Activated CD4-positive, alpha-beta T cell treated with anti-CD3 and anti-CD28 coated beads, Interleukin-2, amount 10 ng/mL, durations not matched to agents 24 days and 14 days (primary cell): ENCODE measurements at places on chromosomes 6 and 20. TPM values are rescaled to one million over a fixed set of nuclear protein-coding genes. Genes with fewer than 3 reads are reported as not detected.

The PSMB9 gene
- 249 and 257 TPM in 2 replicates for total RNA-seq

The SLC4A11 gene
- total RNA-seq, result 1.9 and 2.4 TPM in 2 replicates

The DDAH2 gene
- total RNA-seq, result 4.8 and 5.6 TPM in 2 replicates

The BACH2 gene
- total RNA-seq, result 69.0 and 69.2 TPM in 2 replicates

The SUPT3H gene
- 12.4 and 13.0 TPM in 2 replicates for total RNA-seq

The EMILIN3 gene
- 0.58 and 0.73 TPM in 2 replicates for total RNA-seq

The TAAR8 gene
- total RNA-seq, result not detected in 2 replicates

The UBE2J1 gene
- 31.6 and 33.5 TPM in 2 replicates for total RNA-seq

The SLC17A1 gene
- total RNA-seq, result 0.28 TPM in 1 of 2 replicates, not detected in the other

The BPI gene
- not detected in 2 replicates for total RNA-seq

The COQ3 gene
- 13.4 and 14.4 TPM in 2 replicates for total RNA-seq

DNA sequence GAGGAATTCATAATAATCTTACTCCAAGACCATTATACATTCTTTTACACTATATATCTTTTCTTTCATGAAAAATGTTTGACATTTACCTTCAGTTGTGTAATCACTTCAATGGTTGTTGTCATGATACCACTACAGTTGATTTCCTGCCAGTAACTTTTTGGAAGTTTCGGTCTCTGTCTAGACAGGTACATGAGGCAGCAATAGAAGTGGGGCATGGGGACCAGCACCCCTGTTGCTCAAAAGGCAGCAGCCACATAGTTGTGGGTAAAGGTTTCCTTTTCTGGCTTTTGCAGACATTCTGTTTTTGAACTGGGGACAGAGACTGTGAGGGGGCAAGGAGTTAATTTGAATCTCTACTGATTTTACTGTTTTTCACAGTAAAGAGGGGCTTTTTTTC lies 14.1 kb downstream of the SAMD5 start:
- DNase-seq, result peak; percentile 36

DNA sequence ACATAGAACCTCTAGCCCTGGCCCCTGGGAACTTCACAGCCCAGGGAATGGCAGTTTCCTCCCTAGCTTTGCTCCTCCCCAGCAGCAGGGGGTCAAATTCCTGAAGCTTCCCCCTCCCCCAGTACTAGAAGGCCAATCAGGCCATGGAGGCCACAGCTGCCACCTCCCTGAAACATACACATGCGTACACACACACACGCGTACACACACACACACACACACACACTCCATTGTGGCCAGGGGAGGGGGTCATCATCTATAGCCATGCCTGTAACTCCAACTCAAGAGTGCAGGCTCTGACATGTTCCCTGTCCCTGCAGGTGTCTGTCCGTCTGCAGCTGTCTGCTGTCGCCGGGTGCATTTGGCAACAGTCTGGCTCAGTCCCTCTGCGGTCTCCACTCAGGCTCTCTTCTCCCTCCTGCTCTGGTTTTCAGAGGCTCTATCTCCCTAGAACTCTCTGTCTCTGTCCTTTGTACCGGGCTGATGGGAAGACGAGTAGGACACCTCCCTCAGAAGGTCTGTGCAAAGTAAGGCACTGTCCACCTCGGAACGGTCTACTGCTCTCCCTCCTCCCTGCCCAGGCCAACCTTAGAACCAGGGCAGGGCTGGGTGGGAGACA lies 1.4 kb downstream of the LRFN2 start:
- DNase-seq, result peak; percentile 56

DNA sequence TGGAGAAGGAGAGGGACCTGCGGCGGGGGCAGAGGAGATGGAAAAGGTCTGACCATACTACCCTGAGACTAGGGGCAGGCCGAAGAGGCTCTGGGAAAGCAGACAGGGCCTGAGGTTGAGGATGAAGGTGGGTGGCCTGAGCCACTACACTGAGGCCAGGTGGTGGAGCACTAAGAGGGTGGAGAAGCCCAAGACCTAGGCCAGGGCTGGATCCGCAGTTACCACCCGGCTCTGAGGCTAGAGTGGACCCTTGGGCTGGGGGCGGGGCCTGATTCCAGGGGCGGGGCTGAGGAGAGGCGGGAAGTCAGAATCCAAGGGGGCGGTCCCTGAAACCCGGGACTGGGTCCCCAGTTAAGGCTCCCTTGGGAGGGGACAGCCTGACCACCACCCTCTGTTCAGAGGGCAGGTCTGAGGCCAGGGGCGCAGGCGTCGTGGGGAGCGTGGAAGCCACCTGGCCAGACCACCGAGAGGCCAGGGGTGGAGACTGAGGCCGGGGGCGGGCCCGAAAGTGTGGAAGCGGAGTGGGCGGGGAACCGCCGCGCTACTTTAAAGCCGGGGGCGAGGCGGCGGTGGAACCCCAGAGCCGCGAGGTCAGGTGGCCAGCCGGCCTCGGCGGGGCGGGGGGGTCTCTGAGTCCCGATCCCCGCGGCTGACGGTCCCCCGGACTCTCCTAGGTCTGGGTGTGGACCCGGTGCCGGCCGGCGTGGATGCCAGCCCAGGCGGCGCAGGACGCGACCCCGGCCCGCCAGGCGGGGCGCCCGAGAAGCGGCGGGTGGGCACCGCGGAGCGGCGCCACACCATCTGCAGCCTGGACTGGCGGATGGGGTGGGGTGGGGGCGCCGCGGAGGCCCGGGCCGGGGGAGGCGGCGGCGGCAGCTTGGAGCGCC lies 8.3 kb downstream of the CCM2L start:
- peak; percentile 82 for DNase-seq

- no peak for DNase-seq
Measured at GRCh38 chr6:24900917-24901697, 34.7 kb downstream of the RIPOR2 start.

GRCh38 chr6:109183109-109183650 lies 87.9 kb downstream of the CEP57L1 start:
- DNase-seq, result no peak

DNA sequence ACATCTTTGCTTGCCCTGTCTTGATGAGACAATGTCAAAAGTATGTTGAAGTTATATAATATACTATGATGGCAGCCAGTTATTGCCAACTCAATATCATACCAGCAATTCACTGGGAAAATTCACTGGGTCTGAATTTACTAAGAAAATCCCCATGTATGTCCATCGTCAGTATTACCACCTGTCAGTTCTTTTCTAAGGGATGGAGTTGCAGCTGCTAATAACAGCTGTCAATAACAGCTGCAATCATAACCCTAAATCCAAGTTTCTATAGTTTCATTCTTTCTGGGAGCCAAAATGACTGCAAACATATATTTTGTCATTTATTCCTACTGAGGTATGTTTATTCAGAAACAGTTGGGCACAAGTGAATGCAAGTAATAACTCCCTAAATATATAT lies 132.6 kb upstream of the RIN2 start:
- no peak for DNase-seq

DNA sequence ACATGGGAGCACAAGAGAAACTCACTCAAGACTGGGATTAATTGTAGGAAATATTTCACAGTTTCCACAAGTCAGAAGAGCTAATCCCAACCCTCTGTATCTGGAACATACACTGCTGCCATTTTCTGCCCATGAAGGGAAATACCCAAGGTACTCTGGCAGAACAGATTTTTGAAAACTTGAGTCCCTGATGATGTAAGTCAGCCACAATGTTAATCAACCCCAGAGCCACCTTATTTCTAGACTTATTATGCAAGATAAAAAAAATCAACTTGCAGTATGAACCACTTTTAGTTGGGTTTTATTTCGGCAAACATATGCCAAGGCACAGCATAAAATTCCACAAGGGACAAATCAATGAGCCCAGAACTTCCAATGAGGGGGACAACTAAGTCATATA lies 141.5 kb downstream of the LY86 start:
- DNase-seq, result no peak

DNA sequence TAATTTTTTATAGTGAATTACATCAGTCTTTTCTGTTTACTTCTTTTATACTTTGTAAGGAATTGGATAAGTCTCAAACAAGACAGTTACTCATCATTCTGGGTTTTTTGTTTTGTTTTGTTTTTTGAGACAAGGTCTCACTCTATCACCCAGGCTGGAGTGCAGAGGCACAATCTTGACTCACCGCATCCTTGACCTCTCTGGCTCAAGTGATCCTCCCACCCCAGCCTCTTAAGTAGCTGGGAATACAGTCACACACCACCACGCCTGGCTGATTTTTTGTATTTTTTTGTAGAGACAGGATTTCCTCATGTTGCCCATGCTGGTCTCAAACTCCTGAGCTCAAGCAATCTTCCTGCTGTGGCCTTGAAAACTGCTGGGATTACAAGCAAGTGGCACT lies 524.3 kb downstream of the EYS start:
- no peak for DNase-seq

DNA sequence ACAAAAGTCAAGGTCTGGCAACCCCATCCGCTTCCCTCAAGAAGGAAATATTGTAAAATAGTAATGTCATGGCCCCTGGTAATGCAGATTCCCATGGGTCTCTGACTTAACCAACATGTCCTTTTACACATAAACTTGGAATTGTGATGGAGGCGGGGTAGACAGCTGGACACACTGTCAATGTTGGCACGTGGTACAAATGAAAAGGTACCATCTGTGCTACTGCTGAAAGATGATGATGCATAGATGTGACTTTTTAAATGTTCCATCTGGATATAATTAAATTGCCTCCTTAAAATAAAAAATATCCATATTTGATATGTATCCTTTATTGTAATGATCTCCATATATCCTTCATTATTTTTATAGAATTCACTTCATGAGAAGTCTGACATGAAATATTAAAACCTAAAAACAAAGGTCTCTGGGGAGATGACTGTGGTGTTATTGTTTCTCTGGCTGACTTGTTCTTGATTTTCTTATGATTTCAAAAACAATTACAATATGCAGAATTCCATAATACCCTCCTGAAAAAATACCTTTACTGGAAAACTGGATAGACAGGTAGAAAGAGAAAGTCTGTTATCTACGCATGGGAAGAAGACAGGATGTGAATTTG lies 104.5 kb downstream of the MKKS start:
- no peak for DNase-seq

GRCh38 chr6:25833136-25833535 lies 1.3 kb upstream of the SLC17A1 start:
- no peak for DNase-seq

DNA sequence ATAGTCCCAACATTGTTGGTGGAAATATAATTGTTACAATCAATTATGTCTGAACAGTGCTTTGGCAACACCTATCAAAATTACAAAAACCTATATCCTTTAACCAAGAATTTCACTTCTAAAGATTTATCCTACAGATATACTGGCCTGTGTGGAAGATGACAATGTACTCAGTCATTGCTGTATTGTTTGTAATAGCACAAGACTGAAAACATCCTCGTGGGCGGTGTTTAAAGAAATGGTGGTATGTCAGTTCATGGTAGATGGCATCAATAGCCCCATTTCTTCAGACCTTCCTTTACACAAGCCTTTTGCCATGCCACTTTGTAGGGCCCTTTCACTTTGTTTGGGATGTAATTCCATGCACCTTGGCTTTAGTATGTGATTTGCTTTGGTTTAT lies 9.8 kb upstream of the TPBG start:
- DNase-seq, result no peak

GRCh38 chr6:5085648-5086293 lies 630 bp downstream of the PPP1R3G start:
- DNase-seq, result peak; percentile 61

GRCh38 chr6:15200087-15200486 lies 45.8 kb upstream of the JARID2 start:
- no peak for DNase-seq

DNA sequence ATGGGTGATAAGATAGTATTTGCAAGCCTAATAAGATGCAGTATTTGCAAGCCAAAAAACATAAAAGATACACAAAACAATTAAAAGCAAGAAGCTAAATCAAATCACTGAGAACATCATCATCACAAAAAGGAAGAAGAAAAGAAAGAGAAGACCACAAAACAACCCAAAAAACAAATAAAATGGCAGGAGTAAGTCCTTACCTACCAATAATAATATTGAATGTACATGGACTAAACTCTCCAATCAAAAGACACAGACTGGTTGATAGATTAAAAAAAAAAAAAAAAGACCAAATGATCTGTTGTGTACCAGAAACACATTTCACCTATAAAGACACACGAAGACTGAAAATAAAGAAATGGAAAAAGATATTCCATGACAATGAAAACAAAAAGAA lies 37.7 kb downstream of the ECHDC1 start:
- DNase-seq, result no peak

GRCh38 chr6:40075056-40075590 lies 140.9 kb upstream of the MOCS1 start:
- no peak for DNase-seq
